PC-9 (cell line): ENCODE measurements at places on chromosomes 2 and 18.

GRCh38 chr18:8548186-8548585, 61.1 kb upstream of the RAB12 start:
- no peak for DNase-seq

GRCh38 chr2:37654419-37654818, 17.0 kb downstream of the CDC42EP3 start:
- no peak for DNase-seq

DNA sequence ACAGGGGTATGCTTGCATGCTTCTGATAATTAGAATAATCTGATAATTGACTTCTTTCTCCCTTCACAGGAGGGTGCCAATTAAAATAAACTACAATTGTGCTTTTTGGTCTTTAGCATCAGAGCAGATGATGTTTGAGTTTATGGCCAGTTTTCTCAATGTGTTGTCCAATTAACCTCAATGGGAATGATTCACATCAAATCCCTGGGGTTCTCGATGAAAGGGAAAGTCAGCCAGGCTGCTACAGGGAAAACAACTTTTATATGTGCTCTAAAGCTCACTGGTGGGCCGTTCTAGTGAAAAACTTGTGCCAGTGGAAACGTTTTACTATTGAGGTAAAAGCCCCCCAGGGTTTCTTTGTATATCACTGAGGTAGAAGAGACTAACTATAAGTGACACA, 887.3 kb upstream of the CRIM1 start:
- DNase-seq, result no peak

- no peak for DNase-seq
Observed at GRCh38 chr2:105176429-105176828, 65.1 kb upstream of the GPR45 start.

DNA sequence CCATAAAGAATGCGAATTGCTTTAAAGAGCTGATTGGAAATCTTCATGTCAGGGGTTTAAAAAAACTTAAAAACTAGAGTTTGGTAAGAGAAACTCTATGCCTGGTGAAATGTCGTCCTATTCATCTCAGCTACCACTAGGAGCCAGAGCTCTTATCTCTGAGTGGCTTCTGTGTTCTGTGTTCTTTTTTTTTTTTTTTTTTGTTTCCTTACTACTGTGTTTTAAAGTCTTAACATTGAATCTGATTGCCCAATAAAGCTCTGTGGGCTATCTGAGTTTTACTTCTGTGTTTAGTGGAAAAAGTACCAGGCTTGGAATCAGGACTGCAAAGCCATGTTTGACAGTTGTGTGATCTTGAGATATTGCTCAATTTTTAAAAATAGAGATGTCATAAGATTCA, 494.8 kb downstream of the RIT2 start:
- DNase-seq, result no peak

DNA sequence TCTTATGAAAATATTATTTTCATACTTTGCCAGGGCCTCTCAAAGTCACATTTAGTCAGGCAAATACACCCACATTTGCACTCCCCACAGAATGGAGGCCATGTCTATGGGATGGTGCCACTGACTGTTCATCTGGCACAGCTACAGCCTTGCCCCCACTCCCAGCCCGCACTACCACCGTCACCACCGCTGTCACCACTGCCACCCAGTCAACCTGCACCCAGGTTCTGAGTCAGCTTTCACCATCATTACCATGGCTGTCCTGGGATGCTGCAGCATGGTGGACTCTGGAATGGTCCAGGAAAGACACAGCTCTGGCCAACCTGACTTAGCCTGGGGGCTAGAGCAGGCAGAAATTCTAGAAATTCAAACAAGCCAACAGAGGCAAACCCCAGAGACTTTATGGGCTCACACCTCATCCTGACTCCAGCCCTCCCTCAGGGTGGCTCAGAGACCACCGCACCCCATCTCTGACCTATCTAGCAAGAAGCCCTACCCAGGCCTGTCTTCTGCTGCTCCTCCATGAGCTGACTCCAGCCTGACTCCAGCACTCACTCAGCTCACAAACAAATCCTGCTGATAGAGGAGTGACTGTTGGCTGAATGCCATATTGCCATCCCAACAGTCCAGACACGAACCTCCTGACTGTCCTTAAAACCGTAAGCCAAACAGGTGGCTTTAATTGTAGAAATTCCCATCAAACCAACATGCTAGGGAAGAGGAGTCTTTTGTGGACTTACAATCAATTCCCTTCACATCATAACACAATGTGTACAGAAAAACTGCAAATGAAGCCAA, 28.0 kb downstream of the DNER start:
- DNase-seq, result no peak

DNA sequence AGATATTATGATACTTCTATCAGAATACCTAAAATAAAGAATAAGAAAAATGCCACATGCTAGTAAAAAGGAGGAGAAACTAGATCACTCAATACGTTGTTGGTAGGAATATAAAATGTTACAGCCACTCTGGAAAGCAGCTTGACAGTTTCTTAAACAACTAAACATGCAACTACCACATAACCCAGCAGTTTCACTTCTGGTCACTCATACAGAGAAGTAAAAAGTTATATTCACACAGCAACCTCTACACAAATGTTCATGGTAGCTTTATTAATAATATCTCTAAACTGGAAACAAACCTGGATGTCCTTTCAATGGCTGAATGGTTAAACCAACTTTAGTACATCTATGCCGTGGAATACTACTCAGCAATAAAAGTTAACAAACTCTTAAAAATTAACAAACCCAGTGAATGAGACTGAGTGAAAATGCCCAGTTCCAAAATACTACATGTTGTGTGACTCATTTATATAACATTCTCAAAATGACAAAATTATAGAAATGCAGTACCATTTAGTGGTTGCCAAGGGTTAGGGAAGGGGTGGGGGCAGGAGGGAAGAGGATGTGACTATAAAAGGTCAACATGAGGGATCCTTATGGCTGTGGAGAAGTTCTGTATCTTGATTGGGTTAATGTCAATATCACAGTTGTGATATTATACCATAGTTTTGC, 124.1 kb downstream of the MMADHC start:
- DNase-seq, result no peak

GRCh38 chr2:38716185-38716584, 35.0 kb downstream of the SRSF7 start:
- DNase-seq, result peak; percentile 96

GRCh38 chr2:212638694-212639093, 100.1 kb upstream of the ERBB4 start:
- no peak for DNase-seq

GRCh38 chr18:76880026-76880425, 57.7 kb downstream of the ZNF236 start:
- DNase-seq, result no peak

DNA sequence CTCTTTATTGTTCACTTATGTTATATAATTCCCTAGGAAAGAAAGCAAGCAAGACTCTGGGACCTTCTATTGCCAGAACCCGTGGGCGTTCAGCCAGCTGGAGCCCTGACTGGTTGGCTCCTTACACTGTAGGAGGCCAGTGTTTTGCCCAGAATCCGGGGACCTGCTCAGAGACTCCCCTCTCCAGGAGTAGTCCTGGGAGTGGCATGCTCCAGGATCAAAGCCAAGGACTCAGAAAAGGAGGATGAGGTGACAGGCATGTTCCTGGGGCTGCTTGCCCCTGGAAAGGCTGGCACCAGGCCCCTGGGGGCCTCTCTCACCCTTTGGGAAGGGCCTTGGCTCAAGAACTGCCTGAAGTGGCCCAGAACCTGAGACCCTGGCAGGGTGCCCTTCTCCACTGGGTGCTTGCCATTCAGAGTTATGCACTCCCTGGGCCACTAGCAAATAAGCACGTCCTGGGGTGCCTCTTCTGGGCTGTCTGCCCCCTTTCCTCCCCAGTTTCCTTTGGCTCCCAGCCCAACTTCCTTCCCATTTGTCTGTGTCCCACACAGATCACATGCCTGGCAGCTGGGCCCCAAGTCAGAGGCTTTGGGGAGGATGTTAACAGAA, 19.6 kb upstream of the KIF3C start:
- DNase-seq, result no peak

DNA sequence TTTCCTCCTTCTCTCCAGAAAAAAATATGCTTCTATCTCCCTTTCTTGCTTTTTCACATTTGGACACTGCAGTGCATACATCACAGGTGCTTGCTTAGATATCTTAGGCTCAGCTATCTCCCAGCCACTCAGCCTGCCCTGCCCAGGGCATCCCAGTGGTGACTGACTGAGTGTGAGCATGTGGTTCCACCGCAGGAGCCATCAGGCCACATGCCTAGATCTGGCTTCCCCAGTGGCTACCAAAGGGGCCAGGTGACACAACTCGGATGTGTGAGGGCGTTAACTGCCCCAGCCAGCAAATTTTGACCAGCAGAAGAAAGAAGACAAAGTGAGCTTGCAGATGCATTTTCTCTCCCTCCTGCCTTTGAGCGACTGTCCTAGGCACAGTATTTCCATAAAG, 25.5 kb downstream of the SP5 start:
- no peak for DNase-seq

- no peak for DNase-seq
Observed at GRCh38 chr2:64295326-64296139, 151.3 kb upstream of the PELI1 start.

- no peak for DNase-seq
Observed at GRCh38 chr2:143345887-143346787, 216.9 kb downstream of the ARHGAP15 start.

DNA sequence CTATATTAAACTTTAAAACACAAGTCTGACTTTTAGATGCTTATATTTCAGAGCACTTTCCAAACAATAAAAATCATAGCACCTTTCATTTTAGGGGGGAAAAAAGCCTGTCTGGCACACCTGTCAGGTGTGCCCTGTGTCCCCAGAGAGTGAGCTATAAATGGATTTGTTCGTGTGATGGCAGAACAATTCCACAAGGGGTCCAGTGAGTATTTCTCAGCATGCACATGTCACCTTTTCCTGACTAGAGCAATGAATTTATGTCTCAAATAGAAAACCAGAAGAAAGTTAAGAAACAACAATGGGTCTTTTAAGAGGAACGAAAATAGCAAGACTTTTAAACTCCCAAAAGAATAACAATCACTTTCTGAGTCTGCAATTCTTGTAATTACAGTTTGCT, 55.9 kb downstream of the ACVR1C start:
- no peak for DNase-seq

- no peak for DNase-seq
Observed at GRCh38 chr2:201779901-201780673, 646 bp downstream of the ALS2 start.

- DNase-seq, result no peak
Observed at GRCh38 chr2:204791230-204791629, 246.0 kb downstream of the PARD3B start.

GRCh38 chr2:61125798-61126197, 36.2 kb upstream of the C2orf74 start:
- no peak for DNase-seq

GRCh38 chr2:16335947-16336346, 329.7 kb downstream of the CYRIA start:
- DNase-seq, result no peak

GRCh38 chr2:105556366-105556765, 157.5 kb upstream of the FHL2 start:
- DNase-seq, result no peak

DNA sequence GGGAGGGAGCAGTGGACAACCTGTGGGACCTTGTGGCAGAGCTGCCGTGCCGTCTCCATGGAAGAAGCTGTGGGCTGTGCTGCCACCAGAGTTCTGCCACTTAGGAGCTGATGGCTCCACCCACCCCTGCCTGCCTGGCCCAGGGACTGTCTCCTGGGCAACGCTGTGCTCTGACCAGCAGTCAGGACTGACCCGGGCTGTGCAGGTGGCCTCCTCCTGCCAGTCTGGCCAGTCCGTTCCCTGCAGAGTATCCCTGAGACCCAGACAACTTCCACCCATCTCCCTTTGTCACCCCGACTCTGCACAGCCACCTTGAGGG, 12.8 kb downstream of the ASIC4 start:
- DNase-seq, result peak; percentile 51

GRCh38 chr2:120934574-120935338, 199.1 kb downstream of the GLI2 start:
- peak; percentile 74 for DNase-seq

DNA sequence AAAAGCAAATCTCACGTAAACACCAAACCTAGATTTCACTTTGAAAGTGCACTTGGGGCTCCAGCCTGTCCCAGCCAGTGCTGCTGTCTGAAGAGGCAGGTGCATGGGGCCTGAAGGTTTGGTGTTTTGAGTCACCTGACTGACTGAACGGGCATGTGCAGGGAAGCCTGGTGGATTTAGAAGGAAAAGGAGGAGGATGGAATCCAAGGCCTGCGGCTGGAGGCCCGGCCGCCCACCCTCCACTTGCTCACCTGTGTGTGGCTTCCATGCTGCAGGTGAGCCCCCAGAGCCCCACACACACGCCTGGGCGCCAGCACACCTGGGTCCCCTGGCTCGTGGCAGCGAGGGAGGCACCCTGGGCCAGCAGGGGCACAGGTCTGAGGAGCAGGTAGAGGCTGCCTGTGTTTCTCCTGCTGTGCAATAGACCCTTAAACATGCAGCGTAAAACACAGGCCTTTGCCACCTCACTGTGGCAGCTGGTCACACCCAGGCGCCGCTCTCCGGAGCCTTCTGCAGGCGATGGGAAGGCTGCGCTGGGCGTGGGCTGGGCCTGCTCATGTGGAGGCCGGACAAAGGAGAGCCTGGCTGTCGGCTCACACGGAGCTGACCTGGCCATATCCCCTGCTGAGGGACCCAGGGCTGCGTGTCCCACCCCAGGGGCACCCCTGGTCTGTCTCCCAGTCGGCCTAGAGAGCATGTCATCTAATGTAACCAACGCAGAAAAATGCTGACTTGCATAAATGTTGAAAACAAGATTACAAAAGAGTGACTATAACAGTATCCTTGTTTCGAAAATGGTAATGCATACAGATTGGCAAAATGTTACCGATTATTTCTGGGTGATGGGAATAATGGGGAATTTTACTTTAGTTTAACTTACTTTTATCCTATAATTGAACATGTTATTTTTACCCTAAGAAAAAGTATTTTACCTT, 71.3 kb downstream of the TMEM18 start:
- DNase-seq, result no peak

GRCh38 chr2:165863810-165864261, 69.8 kb upstream of the GALNT3 start:
- no peak for DNase-seq

DNA sequence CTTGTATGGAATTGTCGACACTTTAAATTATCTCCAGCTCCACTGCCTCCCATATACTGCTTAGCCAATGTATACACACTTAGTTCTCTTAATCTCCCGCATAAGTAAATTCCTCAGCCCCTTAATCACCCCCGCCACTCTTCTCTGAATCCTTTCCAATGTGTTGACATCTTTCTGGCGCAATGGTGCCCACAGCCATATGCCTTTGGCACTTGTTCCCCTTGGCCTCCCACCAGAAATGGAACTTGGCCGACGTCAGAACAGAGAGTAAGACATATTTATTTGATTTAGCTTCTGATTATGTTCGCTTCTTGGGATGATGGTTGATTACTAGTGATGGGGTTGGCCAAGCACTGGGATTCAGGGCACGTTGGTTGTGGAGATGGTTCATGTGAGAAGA, 1089.3 kb upstream of the CELF4 start:
- DNase-seq, result no peak
